A549 treated with DMSO at 1 μM for 4 hours (cell line): ENCODE measurements at places on chromosomes 4 and X. TPM values are rescaled to one million over a fixed set of nuclear protein-coding genes. Genes with fewer than 3 reads are reported as not detected.

Gene MAGEC3
- not detected in 5 replicates for total RNA-seq

Gene COX7B2
- not detected in 5 replicates for total RNA-seq

Gene POF1B
- total RNA-seq, result 2.4 to 4.2 TPM (median 2.8 TPM) in 5 replicates

Gene PAGE1
- 0.28 to 0.43 TPM in 2 of 5 replicates, not detected in the others for total RNA-seq

Gene P2RY8
- total RNA-seq, result 0.02 TPM in 1 of 5 replicates, not detected in the others

Gene BMPR1B
- total RNA-seq, result 6.8 to 10.0 TPM (median 7.9 TPM) in 5 replicates

Gene CCDC158
- 0.02 to 0.03 TPM in 2 of 5 replicates, not detected in the others for total RNA-seq

Gene BST1
- total RNA-seq, result 17.6 to 21.6 TPM (median 18.5 TPM) in 5 replicates

Gene HTR2C
- total RNA-seq, result not detected in 5 replicates

Gene CCSER1
- not detected in 5 replicates for total RNA-seq

Gene MAGED4B
- total RNA-seq, result 7.1 to 11.0 TPM (median 10.3 TPM) in 5 replicates

Gene SLC6A14
- 0.02 TPM in 1 of 5 replicates, not detected in the others for total RNA-seq

Gene DUSP21
- total RNA-seq, result not detected in 5 replicates

Gene CT45A2
- total RNA-seq, result not detected in 5 replicates

Gene CFAP99
- 0.07 to 0.19 TPM (median 0.11 TPM) in 4 of 5 replicates, not detected in the other for total RNA-seq

Gene DCHS2
- 0.02 TPM in 1 of 5 replicates, not detected in the others for total RNA-seq

Gene TLR1
- 0.15 to 0.99 TPM (median 0.76 TPM) in 5 replicates for total RNA-seq

Gene SERPINA7
- total RNA-seq, result not detected in 5 replicates
